ENCODE measurements at places on chromosomes 12 and 14. TPM values are rescaled to one million over a fixed set of nuclear protein-coding genes. Genes with fewer than 3 reads are reported as not detected.

- no peak for DNase-seq
These were observed 27.1 kb downstream of the AACS start for GRCh38 chr12:125092108-125092871.

- DNase-seq = no peak
These were observed 705 bp upstream of the CHGA start for GRCh38 chr14:92922155-92922735.

- DNase-seq = no peak
These were observed 921 bp downstream of the RAD51B start for GRCh38 chr14:67820428-67820971.

- DNase-seq = peak; percentile 6
These were observed 99.9 kb upstream of the RFLNA start for GRCh38 chr12:124194893-124195566.

DNA sequence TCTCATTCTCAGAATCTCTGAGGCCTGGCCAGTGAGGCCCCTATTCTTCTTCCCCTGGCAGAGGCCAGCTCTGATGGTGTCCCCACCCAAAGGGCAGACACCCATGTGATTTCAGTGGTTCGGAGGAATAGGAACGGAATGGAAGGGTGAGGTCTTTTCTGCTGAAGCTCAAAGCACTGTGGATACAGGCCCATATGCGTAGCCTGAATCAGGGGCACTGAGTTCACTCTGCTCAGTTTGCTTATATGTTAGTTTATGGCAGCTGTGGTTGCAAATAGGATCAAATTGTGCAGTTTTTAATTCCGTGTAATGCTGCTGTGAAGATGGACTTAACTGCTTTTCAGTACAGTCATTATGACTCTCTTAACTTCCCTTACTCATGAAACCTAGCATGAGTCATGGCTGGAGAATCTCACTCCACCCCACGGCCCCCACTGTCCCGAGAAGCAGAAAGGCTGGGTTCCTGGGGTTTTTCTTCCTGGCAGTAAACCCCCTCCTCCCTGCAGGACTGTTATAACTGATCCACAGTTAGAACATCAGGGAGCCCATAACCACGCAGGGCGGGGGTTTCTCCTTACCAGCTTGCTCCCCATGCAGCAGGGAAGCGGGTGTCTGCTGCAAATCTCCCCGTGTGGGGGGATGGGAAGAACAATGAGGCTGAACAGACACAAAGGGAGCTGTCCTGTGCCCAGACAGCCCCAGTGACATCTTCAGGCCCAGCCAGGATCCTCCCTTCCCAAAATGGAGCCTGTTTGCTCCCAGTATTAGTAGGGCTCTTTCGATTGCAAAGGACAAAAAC lies 122.7 kb downstream of the SLC38A6 start:
- DNase-seq = no peak

DNA sequence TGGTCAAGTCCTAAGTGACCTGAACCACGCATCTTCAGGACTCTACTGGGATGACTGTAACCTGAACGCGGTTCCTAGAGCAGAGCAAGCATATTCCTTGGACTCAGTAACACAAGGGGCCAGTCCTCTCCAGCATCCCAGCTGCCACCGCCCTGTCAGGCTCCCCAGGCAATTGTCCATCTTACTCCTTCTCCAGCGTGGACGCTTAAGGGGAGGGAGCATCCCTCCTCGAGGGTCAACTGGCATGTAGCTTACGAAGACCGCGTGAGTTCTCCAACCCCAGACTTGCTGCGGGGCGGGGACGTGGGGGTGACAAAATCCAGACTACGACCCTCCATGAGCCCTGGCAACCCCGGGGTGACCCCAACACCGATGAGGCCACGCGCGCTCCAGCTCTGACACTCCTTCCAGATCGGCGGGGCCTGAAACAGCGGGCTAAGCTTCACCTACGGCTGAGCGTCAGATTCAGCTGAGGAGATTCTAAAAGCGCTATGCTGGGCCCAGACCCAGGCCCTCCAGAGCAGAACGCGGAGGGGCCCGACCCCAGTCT lies 846 bp upstream of the MTHFD1 start:
- no peak for DNase-seq

STXBP6 gene
- 13.9 TPM for total RNA-seq

APOF gene
- total RNA-seq = not detected

Measured in cardiac septum (tissue), 1 donor.